ENCODE measurements at places on chromosomes 3 and 15. TPM values are rescaled to one million over a fixed set of nuclear protein-coding genes. Genes with fewer than 3 reads are reported as not detected.

DNA sequence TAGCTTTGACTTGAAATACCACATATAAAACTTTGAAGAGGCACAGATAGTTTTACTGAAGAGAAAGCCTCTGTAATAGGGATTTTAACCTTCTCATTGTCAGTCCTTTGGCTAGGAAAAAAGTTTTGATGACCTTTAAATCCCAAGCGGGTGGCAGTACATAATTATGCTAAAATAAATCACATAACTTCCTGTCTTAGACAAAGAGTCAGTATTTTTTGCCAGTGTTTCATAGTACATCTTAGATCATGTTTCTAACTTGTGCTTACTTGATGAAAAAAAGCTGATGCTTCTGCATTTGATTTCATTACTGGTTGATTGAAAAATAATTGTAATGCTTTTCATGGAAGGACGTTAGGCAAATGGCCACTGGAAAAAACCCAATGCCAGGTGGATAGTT lies 5.8 kb downstream of the ST3GAL6 start:
- no peak for DNase-seq

DNA sequence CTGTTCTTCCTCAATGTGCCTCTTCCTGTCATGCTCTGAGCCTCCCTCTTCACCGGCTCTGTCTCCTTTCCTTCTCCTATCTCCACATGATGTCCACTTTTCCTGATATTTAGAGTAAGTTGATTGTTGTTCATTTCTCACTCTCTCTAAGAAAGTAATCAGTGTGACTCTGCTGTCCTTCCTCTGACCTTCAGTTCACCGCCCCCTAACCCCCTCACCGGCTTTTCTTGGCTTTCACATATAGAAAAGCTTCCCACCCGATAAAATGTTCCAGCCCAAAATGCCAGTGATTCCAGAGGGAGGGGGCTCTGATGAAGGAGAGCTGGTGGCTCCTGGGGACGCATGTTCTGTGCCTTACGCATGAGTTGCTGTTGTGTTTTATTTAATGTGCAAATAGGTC lies 120.5 kb upstream of the ABHD17C start:
- no peak for DNase-seq

DNA sequence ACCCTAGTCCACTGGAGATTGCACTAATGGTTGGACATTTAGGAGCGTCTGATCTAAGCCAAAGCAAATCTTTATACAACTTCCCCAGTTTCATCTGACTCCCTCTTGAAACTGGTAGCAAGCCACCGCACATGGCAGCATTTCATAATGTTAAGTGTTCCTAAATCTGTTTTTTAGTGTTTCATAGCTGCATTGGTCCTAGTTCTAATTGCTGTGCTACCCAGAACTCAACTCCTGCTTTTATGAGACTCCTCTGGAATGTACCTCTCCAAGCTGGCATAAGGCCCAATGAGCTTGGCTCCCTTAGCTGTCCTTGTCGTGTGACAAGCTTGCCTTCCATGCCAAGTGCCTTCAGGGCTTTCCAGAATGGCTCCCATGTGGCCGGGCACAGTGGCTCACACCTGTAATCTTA lies 65.3 kb upstream of the FLNB start:
- peak; percentile 59 for DNase-seq

DNA sequence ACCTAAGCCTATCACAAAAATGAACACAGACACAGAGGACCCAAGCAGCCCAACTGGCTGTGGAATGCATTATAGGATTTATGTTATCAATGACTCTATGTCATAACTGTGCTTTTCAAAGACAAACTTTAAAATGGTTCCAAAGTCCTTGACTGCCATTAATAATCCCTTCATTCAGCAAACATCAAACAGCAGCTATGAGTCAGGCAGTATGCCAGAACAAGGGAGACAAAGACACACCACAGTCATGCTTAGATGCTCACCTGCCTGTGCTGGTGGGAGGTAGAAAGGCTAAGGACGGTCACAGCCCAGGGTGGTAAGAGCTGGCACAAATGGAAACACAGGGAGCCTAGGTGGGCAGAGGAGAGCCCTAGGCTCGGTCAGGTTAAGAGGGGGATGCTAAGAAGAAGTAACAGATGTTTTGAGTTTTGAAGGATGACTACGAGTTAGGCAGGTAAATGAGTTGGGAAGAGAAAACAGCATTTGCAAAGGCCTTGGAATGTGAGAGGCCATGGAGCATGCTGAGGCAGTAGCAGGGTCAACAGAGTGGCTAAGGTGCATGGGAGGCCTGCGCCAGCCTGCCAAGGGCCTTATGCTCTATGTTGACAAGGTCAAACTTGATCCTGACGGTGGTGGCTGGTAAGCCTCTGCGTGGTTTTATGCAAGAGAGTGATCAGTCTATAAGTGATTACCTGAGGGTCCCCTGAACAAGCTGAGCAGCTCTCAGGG lies 23.0 kb downstream of the NMNAT3 start:
- DNase-seq = no peak

GRCh38 chr15:67050522-67051087 lies 14.8 kb upstream of the SMAD3 start:
- no peak for DNase-seq

- no peak for DNase-seq
Observed at GRCh38 chr3:125246237-125246636, 33.7 kb upstream of the SLC12A8 start.

- DNase-seq = no peak
Observed at GRCh38 chr3:134886991-134887390, 91.9 kb downstream of the EPHB1 start.

DNA sequence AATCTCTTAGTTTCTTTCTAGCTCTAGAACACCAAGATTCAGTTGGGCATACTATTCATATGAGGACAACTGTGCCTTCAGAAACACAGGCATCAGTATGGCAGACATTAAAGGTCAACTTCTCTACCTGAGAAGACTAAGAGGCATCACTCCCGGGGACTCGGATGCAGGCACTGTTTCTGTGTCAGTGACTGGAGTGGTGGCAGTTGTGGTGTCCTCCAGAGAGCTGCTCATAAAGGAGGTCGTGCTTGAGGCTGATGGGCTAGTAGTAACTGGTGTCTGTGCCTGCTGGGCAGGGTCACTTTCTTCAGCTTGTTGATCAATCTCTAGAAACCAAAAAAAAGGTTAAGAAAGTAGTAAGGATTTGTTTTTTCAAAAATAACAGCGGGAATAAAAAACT lies 75.2 kb downstream of the FBXL22 start:
- DNase-seq = no peak

- no peak for DNase-seq
Observed at GRCh38 chr3:149688122-149688757, 30.4 kb upstream of the WWTR1 start.

- no peak for DNase-seq
Observed at GRCh38 chr15:72724028-72724427, 38.0 kb downstream of the BBS4 start.

GRCh38 chr15:92471288-92471687 lies 77.6 kb downstream of the ST8SIA2 start:
- no peak for DNase-seq

DNA sequence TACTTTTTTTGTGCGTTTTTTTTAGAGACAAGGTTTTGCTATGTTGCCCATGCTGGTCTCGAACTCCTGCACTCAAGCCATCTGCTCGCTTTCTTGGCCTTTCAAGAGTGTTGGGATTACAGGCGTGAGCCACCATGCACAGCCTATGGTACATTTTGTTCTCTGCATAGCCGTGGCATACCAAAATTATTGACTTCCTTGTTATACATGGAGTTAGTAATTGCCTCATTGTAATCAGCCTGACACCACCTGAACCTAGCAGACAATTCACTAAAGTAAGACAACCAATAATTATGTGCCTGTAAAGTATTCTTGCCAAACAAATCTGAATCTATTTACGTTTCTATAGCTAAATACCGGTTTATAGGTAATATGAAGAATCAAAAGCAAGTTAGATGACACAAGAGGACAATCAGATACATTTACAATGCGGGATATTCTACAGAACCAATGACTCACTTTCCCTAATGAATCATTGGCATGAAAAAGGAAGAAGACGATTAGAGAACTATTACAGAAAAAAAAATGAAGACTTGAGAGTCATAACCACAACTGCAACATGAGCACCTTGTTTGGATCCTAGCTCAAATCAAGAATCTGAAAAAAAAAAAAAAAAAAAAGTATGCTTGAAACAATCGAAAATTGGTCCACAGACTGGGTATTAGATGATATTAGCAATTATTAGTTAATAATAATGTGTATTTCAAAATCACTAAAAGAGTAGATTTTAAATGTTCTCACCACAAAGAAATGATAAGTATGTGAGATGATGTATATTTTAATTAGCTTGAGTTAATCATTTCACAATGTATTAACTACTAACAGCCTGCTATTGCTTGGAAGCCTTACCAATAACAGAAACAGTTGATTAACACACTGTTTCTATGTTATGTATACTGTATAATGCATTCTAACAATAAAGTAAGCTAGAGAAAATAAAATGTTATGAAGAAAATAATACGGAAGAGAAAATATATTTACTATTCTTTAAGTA lies 7.1 kb downstream of the GUCA1C start:
- DNase-seq = no peak

GRCh38 chr15:97463696-97464095 lies 496.8 kb upstream of the ARRDC4 start:
- no peak for DNase-seq

DNA sequence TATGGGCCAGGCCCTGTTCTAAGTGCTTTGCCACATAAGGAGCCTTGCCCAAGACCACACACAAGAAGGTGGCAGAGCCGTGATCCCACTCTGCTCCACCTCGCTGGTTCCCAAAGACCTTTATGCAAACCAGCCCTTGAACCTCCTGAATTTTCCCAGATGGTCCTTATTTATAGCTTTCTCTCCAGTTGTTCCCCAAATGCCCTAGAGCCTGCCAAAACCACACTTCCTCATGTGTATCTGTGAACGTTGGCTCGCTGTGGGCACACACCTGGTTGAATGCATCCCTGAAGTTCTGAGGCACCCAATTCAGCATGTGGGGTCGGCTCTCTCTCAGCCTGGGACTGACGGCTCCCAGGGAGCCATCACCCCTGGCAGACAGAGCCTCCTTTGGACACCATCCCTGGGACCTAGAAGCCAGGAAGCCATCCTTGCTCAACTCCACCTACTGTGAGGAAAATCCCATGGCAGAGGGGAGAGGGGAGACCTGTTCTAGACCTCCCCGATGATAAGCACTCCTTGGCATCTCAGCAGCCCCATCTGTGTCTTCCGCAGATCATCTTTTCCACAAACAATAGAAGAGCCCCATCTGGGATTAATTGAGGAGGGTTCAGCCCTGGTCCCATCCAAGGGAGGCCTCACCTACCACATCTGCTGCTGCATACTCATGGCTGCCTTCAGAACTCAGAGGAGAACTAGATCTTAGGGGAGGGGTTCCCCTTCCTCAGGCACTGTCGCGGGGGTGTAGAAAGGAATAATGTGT lies 42.3 kb upstream of the LIMD1 start:
- no peak for DNase-seq

- no peak for DNase-seq
Observed at GRCh38 chr15:79849789-79850188, 47.0 kb downstream of the MTHFS start.

GRCh38 chr15:39651295-39651694 lies 70.4 kb downstream of the THBS1 start:
- DNase-seq = no peak

KIF7 gene
- 15.3 TPM for total RNA-seq

RLBP1 gene
- total RNA-seq = not detected

IQCF5 gene
- not detected for total RNA-seq

EDEM1 gene
- 25.0 TPM for total RNA-seq

PRR23C gene
- total RNA-seq = not detected

OCA2 gene
- 0.38 TPM for total RNA-seq
